H9 (cell line): ENCODE measurements at places on chromosomes 3 and 15. TPM values are rescaled to one million over a fixed set of nuclear protein-coding genes. Genes with fewer than 3 reads are reported as not detected.

CHRD gene
- 1.8 and 1.9 TPM in 2 replicates for total RNA-seq

DAG1 gene
- total RNA-seq = 93.0 and 94.0 TPM in 2 replicates

LARP6 gene
- 15.1 and 18.9 TPM in 2 replicates for total RNA-seq

CSK gene
- total RNA-seq = 49.2 and 49.3 TPM in 2 replicates

EPHB3 gene
- total RNA-seq = 0.59 and 1.0 TPM in 2 replicates

PLA2G4B gene
- 3.7 and 6.3 TPM in 2 replicates for total RNA-seq

AMOTL2 gene
- total RNA-seq = 30.9 and 35.3 TPM in 2 replicates

CCDC13 gene
- total RNA-seq = not detected in 2 replicates

GAP43 gene
- 12.8 and 14.1 TPM in 2 replicates for total RNA-seq

MYH15 gene
- total RNA-seq = 0.07 and 0.13 TPM in 2 replicates

FBN1 gene
- 3.6 and 4.9 TPM in 2 replicates for total RNA-seq

RASGRP1 gene
- 0.50 and 0.85 TPM in 2 replicates for total RNA-seq

SCAANT1 gene
- not detected in 2 replicates for total RNA-seq

ADGRG7 gene
- total RNA-seq = not detected in 2 replicates

MED12L gene
- total RNA-seq = 14.9 and 16.4 TPM in 2 replicates

ZNF385D gene
- 1.2 and 1.5 TPM in 2 replicates for total RNA-seq

ZNF620 gene
- 27.1 and 27.5 TPM in 2 replicates for total RNA-seq

IL1RAP gene
- 4.6 and 5.4 TPM in 2 replicates for total RNA-seq

SHF gene
- total RNA-seq = 21.7 and 22.3 TPM in 2 replicates

FBXL22 gene
- 0.48 and 0.52 TPM in 2 replicates for total RNA-seq

ETFA gene
- total RNA-seq = 94.2 and 109 TPM in 2 replicates

DOCK3 gene
- 7.0 and 8.3 TPM in 2 replicates for total RNA-seq

CALML4 gene
- 8.2 and 11.8 TPM in 2 replicates for total RNA-seq
